ENCODE measurements at places on chromosomes 1 and 21.

DNA sequence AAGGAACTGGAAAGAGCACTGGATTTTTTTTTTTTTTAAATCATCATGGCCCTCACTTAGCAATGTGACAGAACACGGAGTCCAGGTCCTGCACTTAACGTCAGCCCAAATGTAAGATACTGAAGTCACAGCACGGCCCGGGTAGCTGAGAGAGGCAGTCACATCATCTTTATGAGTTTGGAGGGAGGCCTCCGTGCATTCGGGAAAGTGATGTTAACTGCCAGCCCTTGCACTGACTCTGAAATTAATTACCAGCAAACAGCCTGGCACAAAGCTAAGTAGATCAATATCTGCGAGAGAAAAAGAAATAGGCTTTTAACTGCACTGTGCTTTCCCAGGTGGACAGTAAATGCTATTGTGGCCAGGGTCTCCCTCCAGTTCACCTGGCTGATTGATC lies 109.5 kb upstream of the ADAR start:
- no peak for DNase-seq

DNA sequence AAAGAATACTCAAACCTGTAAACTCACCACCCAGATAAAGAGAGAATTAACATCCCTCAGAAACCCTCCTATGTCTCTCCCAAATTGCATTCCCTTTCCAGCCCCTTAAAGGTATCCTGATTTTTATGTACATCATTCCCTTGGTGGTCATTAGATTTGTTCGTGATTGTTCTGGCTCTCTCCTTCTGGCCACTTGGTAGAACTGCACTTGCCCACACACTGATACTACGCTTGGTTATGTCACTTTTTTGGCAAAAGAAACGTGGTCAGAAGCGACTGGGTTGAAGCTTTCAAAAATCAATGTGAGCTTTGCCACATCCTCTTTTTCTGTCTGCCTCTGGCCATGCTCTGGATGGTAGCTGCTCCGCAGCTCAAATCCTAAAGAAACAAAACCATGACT lies 76.3 kb downstream of the KRTAP19-8 start:
- DNase-seq = no peak

GRCh38 chr1:115647919-115648650 lies 6.3 kb downstream of the VANGL1 start:
- DNase-seq = no peak

DNA sequence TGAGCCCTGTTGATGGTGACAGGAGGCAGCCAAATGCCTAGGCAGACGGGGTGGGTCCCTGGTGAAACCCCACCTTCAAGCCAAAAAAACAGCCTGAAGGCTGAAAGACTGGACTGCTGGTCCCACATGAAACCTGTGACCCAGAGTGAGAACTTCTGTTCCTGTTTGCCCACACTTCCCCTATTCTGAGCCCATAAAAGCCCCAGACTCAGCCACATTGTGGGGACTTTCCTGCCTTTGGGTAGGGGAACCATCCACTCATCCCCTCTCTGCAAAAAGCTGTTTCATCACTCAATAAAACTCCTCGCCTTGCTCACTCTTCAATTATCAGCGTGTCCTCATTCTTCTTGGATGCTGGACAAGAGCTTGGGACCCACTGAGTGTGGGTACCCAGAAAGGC lies 25.2 kb downstream of the HTR6 start:
- no peak for DNase-seq

DNA sequence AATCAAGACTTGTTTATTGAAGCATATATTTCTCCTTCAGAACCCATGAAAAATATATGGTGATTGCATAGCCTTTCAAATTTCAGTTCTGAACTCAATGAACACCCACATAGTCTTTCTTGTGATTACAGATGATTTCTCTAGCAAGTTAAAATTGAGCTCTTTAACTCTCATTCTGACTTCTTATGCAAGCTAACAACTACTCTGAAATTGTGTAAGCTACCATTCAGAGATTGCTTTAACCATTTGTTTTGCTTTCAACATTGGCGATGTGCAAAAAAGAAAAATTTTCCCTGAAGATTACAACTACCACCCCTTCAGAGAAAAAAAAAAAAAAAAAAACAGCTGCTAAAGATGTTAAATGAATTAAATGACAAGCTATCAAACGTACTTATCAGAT lies 193.9 kb downstream of the DAB1 start:
- no peak for DNase-seq

- no peak for DNase-seq
Observed at GRCh38 chr1:7771823-7772299, 765 bp downstream of the VAMP3 start.

DNA sequence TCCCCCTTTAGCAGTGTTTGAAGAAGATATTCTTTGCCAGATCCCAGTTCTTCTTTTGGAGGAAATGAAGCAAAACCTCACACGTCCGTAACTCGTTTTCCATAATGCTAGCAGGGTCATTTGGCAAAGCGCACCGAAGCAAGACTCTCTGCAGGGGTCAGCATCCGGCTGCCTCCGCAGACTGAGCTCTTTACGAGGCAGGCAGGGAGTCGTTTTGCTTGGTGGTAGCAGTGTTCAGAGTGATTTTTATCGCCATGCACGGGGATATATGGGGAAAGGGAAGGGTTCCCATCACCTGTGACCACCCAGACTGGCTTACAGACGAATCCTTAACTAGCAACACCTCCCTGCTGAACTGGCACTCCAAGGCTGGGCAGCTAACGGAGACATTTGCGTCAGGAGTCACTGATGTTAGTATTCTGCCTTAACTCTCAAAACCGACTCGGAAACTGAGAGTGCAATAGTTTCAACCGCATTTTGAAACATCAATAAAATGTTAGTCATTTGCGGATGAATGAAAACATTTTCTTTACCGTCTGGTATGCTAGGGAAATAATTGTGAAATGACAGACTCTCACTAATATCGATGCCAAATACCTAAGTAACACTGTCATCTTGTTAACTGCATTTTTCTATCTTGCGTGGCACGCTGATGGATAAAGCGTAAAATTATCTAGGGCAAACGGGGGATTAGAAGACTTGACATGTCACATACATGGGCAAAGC lies 2.2 kb upstream of the NEGR1 start:
- no peak for DNase-seq

DNA sequence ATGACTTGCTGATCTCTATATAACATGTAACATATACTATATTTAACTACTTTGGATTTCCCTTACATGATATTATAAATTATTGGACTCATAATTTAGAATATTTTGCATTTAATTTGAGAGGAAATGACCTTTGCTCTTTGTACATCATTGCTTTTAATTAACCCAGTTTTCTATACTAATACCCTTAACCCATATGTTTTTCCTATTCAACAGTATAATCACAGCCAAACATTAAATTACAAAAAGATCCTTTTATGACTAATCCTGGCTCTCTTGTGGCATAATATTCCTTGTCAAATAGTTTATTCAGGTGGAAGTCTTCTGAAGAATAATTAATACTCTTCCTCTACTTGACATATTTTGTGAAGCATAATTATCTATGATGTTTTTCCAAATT lies 56.0 kb upstream of the GPR52 start:
- DNase-seq = no peak

DNA sequence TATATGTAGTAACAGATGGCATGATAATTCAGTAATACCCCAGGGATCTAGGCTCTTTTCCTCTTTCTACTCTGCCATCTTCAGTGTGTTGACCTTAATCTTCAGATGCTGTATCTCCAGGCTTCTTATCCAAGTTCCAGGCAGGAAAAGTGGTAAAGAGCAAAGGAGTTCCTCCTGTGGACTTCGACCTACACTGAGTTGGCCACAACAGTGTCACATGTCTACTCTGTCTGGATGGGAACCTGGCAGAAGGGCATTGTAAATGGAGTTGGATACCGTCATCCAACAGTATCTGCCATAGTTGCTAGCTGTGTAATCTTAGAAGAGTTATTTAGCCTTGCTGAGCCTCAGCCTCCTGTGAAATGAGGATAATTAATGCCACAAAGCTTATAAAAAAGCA lies 21.9 kb downstream of the IL23R start:
- DNase-seq = no peak

- peak; percentile 85 for DNase-seq
Observed at GRCh38 chr1:203765029-203765837, at the start of gene LAX1. LAX1 (plus strand) TSS chr1:203765183; CDS start chr1:203765566, 383 bp downstream.

- no peak for DNase-seq
Observed at GRCh38 chr1:1066403-1067283, 7.5 kb downstream of the RNF223 start.

GRCh38 chr1:57857809-57858208 lies 433.9 kb upstream of the DAB1 start:
- DNase-seq = no peak

GRCh38 chr21:37656899-37657298 lies 259.4 kb downstream of the KCNJ6 start:
- DNase-seq = no peak

DNA sequence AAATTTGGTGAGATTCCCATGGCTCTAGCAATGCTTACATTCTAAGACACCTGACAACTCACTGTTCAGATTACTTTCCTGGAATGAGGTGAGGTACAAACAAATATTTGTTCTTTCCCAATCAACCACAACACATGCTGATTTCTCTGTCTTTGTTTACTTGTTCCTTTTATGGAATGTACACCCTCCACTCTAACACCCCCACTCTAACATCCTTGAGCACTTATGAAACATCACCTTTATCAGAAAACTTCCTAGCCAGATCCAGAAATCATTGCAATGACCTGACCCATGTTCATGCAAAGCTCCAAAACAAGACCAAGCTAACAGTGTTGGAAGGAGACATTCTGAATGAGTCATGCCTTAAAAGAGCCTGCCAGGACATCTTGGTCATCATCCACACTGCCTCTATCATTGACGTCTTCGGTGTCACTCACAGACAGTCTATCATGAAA lies 35.5 kb downstream of the HSD3B1 start:
- DNase-seq = no peak

GRCh38 chr1:109547463-109548320 lies 723 bp upstream of the GNAI3 start:
- no peak for DNase-seq

- no peak for DNase-seq
Observed at GRCh38 chr1:244454412-244454811, 2.7 kb upstream of the ADSS2 start.

- DNase-seq = no peak
Observed at GRCh38 chr1:244324176-244324883, 127.4 kb downstream of the ADSS2 start.

- no peak for DNase-seq
Observed at GRCh38 chr1:206662396-206663092, 22.2 kb upstream of the MAPKAPK2 start.

DNA sequence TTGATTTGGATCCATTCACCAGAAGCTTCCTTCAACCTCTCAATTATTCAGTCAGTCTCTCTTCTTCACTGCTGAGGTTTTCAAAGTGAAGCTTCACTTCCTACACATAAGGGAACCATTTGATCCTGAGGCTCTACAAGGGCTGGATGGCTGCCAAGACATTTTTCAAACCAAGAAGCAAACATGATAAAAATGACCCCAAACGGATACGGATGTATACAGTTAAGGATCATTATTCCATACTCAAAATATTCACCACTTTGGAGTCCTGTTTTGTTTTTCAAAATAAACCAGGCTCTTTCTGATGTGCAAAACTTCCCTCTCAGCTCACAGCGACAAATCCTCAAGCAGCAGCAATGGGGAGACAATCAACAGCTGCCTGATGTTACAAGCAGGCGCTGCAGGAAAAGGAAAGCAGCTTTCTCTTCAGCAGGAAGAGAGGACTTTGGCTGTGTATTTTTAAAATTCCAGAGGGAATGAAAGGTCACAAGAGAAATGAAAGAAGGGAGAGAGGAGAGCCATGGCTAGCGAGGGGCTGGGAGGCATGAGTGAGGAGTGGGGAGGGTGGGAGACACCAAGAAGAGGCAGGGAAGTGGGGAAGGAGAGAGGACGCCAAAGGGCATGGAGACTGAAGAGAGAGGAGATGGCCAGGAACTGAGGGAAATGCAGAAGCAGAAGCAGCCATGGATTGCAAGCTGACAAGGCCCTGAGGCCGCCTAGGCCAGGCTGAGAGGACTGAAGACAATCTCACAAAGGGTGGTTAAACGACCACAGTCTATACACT lies 145.4 kb downstream of the SLC45A1 start:
- peak; percentile 12 for DNase-seq

DNA sequence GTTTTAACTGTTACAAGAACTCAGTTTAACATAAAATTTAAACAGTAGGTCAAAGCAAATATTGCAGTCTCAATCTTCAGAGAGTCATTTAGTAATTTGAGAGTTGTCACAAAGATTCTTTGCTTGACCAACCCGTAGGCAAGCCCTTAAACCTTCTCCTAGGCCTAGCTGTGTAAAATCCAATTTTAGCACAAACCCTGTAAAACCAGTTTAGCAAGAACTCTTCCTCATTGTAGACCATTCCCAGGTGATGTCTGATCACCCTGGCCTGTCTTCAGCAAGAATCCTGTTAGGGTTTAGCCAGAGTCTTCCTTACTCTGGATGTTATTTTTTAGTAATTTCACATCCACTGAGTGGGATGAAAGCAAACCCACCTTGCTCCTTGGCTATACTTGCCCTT lies 30.1 kb downstream of the LRIG2 start:
- DNase-seq = no peak

- DNase-seq = no peak
Observed at GRCh38 chr1:245248231-245248731, 93.5 kb downstream of the KIF26B start.

GRCh38 chr1:243495442-243496186 lies 239.8 kb downstream of the SDCCAG8 start:
- DNase-seq = no peak

GRCh38 chr1:187229496-187229895 lies 400.7 kb downstream of the PLA2G4A start:
- DNase-seq = no peak

DNA sequence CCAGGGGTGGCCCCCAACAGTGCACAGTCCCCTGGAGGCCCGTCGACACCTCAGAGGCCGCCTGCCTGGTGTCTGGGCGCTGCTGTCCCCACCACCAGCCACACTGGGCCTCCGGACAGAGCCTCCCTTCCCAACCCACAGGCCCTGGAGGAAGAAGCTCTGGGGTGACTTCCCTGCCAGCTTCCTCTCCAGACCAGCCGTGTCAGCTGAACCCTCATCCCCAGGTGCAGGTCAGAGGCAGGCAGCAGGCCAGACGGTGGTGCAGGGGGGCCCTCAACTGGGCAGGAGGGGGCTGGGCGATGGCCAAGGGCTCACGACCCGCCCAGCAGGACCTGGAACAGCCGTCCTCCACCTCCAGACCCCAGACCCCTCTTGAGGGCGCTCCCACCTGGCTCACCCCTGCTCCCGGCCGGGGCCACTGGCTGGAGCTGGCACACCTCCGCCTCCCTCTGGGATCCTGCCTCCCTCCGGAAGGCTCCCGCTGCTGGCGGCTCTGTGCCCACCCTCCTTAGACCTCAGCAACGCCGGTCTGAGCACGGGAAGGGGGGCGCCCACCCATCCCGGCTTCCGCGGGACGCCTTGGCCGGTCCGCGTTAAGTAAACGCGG lies 520 bp downstream of the TNFRSF18 start:
- no peak for DNase-seq

DNA sequence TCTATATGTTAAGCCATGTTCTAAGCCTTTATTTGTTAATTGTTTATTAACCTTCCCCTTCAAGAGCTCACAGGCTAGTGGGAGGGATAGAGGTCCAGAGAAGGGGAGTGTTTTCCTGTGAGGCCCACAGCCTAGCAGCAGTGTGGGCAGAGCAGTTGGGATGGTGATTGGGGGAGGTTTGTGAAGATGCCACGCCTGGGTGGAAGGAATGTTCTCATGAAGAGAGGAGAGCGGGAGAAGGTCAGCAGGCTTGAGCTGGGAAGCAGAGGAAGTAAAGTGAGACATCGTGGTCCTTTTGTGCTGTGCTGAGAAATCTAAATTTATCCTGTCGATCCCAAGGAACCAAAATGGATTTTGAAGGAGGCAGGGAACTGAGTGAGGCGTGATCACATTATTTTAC lies 42.6 kb downstream of the TRAPPC10 start:
- no peak for DNase-seq

GRCh38 chr1:36222481-36223380 lies 1.5 kb upstream of the THRAP3 start:
- DNase-seq = no peak
